ENCODE measurements at places on chromosomes 5 and 9.

- no peak for DNase-seq
Observed at GRCh38 chr5:123098767-123099513, 9.9 kb downstream of the PRDM6 start.

GRCh38 chr5:66327008-66327407 lies 182.9 kb downstream of the SREK1 start:
- DNase-seq: no peak

DNA sequence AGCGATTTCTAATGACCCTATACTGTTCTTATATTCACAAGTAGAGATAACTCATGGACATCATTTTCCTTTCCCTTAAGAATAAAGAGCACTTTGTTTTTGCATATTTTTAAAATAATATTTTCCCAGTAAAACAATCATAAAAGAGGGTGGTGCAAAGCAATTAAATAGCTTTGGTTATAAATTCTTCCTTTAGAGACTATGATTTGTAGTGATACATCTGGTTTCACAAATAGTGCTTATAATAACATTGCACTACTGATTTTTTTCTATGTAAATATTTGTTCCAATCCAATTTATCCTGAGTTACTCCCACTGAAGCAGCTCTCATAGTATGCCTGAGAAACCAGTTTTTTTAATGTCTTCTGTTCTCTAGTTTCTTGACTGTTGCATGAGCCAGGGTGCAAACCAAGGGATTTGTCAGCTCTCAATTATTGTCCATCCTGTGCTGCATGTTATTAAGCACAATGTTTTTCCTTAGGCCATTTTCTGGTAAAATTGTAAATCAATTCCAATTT lies 74.7 kb downstream of the LURAP1L start:
- no peak for DNase-seq

DNA sequence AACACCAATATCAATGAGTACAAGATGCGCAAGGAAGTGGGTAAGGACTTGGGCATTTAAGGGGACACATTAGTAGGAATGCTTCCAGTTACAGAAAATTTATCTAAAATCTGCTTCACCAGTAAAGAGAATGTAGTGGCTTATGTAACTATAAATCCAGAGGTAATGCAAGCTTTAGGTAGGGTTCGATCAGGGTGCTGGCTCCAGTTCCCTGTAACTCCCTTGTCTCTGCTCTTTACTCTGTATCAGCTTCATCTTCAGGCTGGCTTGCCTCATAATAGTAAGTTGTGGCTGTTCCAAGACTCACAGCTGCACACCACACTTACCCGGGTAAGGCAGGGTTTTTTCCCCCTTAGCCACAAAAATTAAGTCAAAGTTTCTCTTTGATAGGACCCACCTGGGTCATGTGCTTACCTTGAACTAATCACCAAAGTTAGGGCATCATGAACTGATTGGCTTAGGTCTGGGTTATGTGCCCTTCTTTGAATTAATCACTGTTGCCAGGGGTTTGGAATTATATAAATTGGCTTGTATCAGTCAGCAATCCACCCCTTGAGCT lies 35.5 kb downstream of the ARHGEF37 start:
- DNase-seq: peak; percentile 79

DNA sequence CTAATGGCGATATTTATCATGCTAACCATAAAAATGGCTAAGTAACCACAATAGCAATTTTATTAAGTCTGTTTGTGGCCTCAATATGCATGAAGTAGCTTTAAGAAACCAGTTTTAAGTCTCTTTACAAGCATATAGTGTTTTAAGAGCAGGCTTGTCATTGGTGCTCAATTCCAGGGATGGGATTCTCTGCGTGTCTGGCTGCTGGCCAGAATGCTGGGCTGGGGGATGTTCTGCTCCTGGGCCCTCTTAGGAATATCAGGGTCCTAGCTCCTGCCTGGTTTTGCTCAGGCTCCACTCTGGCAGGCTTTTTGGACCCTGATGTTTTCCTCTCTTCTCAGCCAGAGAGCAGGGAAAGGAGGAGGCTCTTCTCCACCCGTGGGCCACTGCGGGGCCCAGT lies 127.2 kb downstream of the PDE8B start:
- no peak for DNase-seq

- DNase-seq: no peak
Observed at GRCh38 chr9:94081864-94082463, 2.3 kb upstream of the PTPDC1 start.

GRCh38 chr5:1751864-1752822 lies 47.5 kb downstream of the MRPL36 start:
- DNase-seq: no peak

GRCh38 chr9:78927099-78927940 lies 630.4 kb downstream of the PSAT1 start:
- no peak for DNase-seq

- no peak for DNase-seq
Observed at GRCh38 chr5:74938250-74938933, 72.2 kb upstream of the FAM169A start.

DNA sequence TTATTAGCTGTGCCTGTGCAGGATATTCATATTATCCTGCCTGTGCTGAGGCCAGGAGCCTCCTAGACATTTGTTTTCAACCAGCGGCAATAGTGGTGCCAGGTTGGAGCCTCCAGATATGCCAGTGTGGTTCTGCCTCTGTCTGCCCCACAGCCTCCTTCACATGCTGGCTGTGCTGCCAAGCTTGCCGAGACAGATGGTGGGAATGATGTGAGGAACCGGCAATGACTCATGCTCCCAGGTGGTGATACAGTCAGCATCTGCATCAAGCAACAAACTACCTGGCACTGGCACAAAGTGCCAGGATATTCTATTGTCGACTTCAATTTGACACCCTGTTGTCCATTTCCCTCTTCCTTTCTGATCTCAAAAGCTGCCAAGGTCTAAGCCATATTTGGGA lies 285.7 kb downstream of the CHSY3 start:
- DNase-seq: no peak

- DNase-seq: no peak
Observed at GRCh38 chr5:2574155-2574554, 177.3 kb downstream of the IRX2 start.

DNA sequence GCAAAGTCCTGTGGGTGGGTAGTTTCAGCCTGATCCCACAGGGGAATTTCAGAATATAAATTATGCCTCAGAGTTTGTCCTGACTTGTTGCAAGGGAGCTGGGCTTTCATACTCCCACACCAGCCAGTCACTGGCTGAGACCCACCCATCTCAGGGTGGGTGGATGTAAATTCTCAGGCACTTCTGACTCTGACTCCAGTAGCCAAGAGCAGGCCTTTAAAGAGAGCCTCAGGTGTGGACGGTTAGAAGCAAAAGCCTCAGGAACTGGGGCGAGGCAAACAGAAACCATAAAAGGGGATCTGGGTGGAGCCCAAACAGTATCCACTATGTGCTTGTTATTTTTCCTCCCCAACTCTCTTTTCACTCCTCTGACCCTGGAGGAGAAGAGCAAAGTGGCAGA lies 28.6 kb upstream of the FBXW11 start:
- peak; percentile 32 for DNase-seq

DNA sequence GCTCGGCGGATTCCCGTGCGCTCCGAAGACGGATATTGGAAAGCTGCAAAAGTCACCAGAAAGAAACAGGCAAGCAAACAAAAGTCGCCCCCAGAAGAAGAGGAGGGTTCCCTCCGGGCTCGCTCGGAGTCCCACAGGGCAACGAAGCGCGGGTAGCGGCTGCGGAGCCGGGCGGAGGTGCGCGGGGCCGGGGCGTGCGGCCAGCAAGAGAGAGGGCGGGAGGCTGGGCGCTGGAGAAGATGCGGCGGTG lies at the start of gene FBN2:
TSS of gene FBN2 (minus strand) at position 246 of the 250 bp plus-strand sequence. CDS start 642 bp downstream, outside the sequence.
- DNase-seq: no peak

DNA sequence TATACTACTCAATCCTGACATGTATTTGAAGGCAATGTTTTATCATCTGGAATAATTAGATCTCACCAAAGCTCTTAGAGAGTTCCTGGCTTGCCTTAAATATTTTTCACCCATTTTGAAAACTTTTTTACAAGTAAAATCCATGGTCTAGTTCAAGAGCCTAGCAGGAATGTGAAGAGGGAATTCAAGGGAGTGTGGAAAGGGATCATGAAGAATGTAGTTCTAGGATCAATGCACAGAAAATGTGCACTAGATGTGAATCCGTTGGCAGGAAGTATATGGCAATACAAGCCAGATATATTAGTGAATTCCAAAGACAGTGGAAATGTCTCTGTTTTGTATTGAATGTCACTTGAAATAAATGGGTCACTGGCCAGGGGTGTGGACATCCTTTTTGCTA lies 167.9 kb upstream of the MOCS2 start:
- DNase-seq: no peak

GRCh38 chr5:121239951-121240350 lies 611.7 kb upstream of the FTMT start:
- no peak for DNase-seq

DNA sequence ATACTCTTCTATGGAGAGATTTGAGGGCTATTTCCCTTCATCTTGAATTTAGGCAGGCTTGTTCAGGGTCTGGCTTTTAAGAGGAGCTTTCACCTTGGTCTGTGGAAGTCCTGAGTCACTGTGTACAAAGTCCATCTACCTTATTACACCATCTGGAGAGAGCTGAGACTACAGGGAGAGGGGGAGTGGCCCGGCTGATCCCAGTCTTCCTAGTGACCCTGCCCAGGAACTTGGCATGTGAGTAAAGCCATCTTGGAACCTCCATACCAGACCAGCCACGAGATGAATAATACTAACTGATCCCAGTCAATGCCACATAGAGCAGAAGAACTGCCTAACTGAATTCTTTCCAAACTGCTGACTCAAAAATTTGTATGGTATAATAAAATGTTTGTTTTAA lies 8.4 kb upstream of the IL6ST start:
- DNase-seq: no peak

GRCh38 chr5:119319401-119319800 lies 36.4 kb upstream of the TNFAIP8 start:
- no peak for DNase-seq

DNA sequence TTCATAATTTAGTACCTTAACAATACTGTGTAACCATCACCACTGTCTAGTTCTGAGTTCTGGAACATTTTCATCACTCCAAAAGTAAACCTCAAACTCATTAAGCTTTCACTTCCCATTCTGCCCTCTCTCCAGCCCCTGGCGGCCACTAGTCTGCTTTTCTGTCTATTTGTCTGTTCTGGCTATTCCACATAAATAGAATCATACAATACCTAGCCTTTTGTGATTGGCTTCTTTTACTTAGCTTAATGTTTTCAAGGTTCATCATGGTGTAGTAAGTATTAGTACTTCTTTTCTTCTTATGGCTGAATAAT lies 138.7 kb downstream of the RAPGEF6 start:
- no peak for DNase-seq

DNA sequence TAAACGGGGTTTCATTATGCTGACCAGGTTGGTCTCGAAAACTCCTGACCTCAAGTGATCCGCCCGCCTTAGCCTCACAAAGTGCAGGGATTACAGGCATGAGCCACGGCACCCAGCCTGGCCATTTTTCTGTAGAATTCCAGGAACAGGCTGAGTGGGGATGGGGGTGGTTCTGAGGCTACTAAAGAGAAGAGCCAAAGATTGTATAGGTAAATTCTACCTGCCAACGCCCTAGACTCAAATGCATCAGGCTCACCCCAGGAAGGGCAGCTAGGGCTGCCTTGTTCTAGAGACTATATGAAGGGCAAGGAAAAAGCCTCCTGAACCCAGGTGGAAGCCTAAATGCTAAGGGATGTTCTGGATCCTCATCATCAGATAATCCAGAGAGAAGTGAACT lies 1.6 kb upstream of the C5orf52 start:
- DNase-seq: no peak

- DNase-seq: peak; percentile 46
Observed at GRCh38 chr5:13250464-13251291, 693.8 kb downstream of the DNAH5 start.

- DNase-seq: no peak
Observed at GRCh38 chr5:170211575-170212334, 21.0 kb upstream of the C5orf58 start.

- no peak for DNase-seq
Observed at GRCh38 chr5:438481-438981, 4.4 kb upstream of the EXOC3 start.

All from MM.1S (cell line).